Activated T-helper 9 cell treated with anti-CD3 and anti-CD28 coated beads, Interleukin-2, amount 50 U/mL, for 16 hours (primary cell): ENCODE measurements at places on chromosomes 2 and 18.

DNA sequence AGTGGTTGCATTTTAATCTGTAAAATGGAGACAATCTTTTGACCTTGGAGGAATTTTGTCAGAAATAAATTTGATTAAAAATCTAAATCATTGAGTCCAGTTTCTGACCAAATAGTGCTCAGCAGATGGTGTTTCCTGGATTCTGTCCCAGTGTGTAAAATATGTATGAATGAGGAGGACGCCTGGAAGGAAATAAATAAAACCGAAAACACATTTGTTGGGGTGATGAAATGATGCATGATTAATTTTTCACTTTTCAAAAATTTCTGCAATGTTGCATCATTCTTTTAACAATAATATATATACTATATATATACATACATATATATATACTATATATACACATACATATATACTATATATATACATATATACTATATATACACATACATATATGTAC lies 261.1 kb upstream of the TRIB2 start:
- no peak for DNase-seq

GRCh38 chr2:168433527-168433926 lies 22.5 kb upstream of the CERS6 start:
- DNase-seq: no peak

GRCh38 chr18:48605408-48605845 lies 66.6 kb downstream of the CTIF start:
- DNase-seq: no peak

DNA sequence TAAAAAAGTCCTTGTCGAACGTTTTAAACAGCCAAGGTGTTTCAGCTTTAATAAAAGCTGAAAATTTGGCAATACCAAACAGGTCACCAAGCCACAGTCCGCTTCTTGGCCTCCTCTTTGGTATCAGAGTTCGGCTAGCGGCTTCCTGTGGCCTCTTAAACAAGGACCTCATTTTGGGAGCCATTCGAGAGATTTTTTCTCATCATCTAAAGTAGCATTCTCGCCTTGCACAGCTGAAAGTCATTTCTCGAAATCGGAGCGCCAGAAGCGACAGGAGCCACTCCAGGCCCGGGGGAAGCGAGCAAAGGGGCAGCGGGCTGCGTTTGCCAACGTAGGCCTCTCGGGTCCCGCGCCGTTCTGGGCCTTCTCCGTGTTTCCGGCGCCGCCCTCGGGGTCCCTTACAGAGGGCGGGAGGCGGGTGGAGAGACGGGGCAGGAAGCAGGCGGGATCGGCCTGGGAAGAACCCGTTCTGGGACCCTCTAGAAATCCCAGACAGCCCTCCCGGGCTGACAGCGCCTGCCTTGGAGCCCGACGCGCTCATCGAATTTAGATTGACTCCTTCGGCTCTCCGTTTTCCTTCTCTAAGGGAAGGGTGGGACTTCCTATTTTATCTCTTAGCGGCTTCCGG lies 522 bp upstream of the ZNF407 start:
- peak; percentile 57 for DNase-seq

DNA sequence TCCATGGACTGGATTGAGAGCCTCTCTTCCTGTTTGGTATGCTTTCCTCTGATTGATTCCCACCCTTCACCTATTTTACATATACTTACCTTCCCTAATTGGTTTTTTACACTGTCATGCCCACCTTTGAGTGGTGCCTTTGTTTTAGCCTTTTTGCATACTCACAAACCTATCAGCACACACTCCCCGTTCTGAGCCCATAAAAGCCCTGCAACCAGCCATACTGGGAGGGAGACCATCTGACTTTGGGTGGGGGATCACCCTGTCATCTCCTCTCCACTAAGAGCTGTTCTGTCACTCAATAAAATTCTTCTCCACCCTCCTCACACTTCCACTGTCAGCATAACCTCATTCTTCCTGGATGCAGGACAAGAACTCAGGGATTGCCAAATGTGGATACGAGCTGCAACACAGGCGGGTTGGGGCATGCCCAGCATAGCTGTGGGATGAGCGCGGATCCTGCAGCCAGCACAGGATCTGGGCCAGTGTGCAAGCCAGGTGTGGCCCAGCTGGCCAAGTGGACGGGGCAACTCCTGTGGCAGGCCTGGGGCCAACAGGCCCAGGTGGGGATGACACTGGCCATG lies 9.4 kb upstream of the MOB1A start:
- no peak for DNase-seq

DNA sequence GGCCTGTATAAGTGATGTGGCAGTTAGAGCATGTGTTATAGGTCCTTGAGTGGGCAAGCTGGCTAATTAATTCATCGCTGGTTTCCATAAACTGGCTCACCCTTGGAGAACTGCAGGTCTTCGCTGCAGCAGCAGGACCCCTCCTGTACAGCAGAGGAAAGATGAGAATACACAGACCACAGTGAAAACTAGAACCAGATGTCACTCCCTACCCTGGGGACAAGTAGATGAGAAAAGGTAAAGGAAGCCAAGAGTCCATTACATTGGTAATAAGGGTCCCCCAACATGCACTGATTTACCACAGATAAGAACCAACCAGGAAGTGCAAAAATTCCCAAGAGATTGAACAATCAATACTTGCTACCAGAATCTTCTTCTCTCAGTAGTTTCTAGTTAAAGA lies 415.6 kb upstream of the LYPD1 start:
- DNase-seq: no peak

GRCh38 chr18:71630696-71631095 lies 913.4 kb downstream of the CBLN2 start:
- DNase-seq: no peak

DNA sequence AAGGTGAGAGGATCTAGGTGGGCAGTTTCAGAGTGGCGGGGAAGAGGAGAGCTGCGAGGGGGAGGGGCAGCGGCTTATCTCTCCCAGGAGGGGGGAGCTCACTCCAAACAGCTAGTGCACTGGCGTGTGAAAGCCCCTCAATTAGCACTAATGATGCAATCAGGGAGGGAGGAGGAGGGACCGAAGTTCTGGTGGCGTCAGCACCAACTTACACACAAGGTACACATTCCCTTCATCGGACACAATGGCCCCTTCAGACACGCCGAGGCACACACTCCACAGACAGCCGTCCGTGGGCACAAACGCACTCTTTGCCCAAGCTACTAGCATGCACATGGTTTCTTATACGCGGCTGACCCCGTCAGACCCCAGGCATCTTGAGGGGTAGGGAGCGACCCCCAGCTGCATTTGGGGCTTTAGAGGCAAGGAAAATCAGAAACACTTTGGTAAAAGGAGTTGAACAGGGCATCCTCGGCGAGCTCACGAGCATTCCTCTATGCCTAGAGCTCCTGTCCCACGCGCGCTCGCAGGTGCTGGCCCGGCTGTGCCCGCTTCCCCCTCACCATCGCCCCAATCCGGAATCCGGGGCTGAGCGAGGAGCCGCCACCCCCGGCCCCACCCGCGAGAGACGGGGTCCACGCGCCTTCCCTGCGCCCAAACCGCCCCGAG lies 868 bp upstream of the PKDCC start:
- no peak for DNase-seq

DNA sequence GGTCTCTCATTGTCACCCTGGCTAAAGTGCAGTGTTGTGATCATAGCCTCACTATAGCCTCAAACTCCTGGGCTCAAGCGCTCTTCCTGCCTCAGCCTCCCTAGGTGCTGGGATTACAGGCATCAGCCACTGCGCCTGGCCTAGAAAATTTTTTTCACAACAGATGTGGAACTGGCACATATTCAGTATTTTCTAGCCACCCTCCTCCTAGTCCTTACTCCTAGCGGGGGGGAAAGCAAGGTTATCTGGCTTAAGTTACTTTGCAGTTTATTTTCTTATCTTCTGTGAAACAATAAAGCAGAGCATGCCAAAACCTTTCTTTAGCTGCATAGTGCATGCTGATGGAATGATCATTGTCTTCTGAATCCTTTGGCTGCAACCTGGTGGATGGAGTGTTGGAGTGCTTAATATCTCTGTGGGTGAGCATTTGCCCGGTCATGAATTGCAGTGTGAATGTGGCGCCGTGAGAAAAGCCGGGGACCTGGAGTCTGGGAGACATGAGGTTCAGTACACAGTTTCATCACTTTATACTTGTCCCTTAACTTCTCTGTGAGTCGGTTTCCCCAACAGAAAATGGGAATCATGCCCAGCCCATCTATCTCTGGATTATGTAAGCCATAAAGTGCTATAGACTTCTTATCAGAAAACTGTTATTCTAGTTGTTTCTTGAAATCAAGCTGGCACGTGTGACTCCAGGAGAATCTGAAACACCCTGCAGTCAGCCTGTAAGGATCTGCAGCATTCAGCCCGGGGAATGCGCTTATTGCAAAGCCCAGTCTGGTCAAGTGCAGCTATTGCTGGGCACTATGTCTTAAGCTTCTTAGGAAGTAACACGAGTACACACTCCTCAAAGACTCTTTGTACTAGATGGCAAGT lies 38.2 kb upstream of the MAP3K20 start:
- no peak for DNase-seq

GRCh38 chr2:14189929-14190328 lies 442.6 kb upstream of the LRATD1 start:
- no peak for DNase-seq

DNA sequence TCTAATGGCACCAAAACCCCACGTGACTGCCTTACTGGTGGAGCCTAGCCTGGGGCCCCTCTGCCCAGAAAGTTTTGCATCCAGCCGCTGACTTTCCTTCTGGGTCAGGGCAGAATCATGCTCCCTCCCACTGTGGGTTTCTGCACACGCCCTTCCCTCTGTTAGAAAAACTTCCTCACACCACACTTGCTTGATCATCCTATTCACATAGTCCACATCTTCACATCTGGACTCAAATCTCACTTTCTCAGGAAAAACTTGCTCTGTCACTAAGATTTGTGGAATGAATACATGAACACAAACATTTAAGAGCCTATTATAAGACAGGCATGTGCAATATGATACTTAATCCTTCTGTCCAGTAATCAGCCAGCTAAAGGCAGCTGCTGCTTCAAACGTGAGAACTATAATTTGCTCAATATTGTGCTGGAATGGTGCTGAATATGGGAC lies 274.7 kb downstream of the RND3 start:
- no peak for DNase-seq

DNA sequence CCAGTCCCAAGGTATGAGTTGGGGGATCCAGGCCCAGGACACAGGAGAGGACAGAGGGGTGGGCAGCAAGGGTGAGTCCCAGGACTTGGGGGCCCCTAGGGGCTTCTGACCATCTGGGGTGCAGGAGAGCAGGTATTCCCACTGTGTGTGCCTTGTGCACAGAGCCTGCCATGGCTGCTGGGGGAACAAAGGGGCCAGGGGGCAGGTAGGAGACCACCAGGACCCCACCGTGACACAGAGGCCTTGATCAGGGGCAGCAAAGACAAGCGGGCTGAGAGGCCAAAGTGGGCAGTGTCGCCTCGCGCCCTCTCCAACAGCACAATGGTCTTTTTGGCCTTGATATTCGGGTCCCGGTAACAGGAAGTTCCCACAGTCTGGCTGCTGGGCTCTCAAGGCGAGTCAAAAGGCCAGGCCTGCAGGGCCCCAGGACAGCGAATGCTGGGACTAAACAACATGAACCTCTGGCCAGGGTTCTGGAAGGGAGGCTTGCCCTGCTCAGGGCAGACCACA lies 12.3 kb upstream of the GPR17 start:
- DNase-seq: no peak

- no peak for DNase-seq
Observed at GRCh38 chr18:26290385-26290784, 64.1 kb downstream of the TAF4B start.

GRCh38 chr2:22281033-22281432 lies 1103.9 kb upstream of the KLHL29 start:
- DNase-seq: no peak

GRCh38 chr2:69026026-69026425 lies 13.0 kb downstream of the ANTXR1 start:
- DNase-seq: no peak

DNA sequence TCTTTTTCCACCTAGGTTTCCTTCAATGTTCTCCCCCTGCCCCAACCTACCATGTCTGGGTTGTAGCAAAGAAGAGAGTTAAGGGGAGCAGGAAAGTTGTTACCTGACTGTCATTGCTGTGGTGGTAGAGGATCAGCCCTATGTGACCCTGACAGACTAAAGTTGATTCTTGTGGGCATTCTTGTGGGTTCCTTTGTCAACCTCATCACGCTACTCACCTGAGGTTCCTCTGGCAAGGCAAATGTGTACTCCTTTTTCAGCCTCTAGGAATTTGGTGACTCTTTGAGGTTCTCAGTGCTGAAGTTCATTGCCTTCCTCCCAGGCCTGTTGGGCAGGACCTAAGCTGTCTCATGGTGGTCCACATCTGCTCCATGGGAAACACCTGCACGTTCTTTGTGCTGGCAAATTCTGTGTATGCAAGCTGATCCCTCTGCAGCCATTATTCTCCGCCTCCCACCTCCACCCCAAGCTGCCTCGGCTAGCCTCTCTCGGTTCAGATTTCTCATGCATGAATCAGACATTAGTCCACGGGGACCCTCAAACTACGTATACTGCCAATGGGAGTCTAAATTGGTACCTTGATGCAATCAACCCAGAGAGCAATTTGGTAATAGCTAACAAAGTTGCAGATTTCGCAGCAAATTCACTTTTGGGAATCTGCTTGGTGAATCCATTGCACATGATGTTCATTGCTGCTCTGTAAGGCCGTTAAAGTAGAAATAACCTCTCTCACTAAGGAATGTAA lies 1.5 kb upstream of the GMCL1 start:
- DNase-seq: no peak

- no peak for DNase-seq
Observed at GRCh38 chr2:144256996-144257707, 262.8 kb downstream of the ZEB2 start.

DNA sequence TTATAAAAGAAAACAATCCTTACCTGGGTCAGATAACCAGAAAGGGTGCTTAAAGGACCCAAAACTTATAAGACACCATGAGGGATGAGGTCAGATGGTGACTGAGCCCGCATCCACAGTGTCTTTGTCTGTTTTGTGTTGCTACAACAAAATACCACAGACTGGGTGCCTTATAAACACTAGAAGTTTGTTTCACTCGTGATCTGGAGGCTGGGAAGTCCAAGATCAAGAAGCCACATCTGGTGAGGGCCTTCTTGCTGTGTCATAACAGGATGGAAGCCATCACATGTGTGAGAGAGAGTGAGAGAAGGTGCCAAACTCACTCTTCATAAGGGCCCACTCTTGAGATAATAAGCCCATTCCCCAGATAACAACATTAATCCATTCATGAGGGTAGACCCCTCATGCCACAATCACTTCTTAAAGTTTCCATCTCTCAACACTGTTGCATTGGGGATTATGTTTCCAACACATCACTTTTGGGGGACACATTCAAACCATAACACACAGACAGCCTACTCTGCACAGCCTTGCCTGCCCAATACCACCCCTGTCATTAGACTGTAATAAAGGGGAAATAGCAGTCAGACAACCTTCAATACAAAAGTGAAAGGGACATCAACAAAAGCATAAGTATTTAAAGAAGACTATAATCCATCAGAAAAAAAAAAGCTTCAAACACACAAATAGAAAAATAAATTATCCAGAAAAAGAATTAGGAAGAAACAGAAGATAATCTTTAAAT lies 249.8 kb downstream of the ANAPC1 start:
- no peak for DNase-seq

DNA sequence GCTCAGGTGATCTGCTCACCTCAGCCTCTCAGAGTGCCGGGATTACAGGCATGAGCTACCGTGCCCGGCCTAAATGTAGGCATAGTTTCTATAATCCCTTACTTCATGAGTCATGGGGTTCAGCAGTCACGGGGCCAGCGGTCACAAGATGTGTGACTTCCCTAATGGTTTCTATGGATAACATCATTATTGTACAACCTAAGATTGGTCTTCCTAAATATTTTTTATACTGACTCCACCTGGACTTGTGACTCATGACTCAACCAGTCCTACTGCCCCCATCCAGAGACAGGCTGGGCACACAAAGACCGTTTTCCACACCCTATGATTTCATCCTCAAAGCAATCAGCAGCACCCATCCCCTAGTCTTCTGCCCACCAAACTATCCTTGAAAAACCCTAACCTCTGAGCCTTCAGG lies 15.9 kb downstream of the FAM210A start:
- no peak for DNase-seq
